ENCODE measurements at places on chromosomes 7 and 10. TPM values are rescaled to one million over a fixed set of nuclear protein-coding genes. Genes with fewer than 3 reads are reported as not detected.

Gene TNPO3
- total RNA-seq, result 44.5 TPM

Gene PKD1L1
- total RNA-seq, result under 0.01 TPM

Gene ZNF804B
- total RNA-seq, result not detected

Gene MRC1
- not detected for total RNA-seq

Gene NME8
- not detected for total RNA-seq

Gene GRM3
- total RNA-seq, result not detected

Gene KIF20B
- total RNA-seq, result 14.7 TPM

Gene C10orf62
- 0.13 TPM for total RNA-seq

Gene FKBP6
- total RNA-seq, result 0.16 TPM

Gene CYP17A1
- 0.13 TPM for total RNA-seq

Gene SPDYE11
- total RNA-seq, result not detected

Gene ACTL6B
- not detected for total RNA-seq
